ENCODE measurements at places on chromosomes 13 and 19.

- DNase-seq, result no peak
Measured at GRCh38 chr19:10719466-10719961, 1.6 kb downstream of the DNM2 start.

DNA sequence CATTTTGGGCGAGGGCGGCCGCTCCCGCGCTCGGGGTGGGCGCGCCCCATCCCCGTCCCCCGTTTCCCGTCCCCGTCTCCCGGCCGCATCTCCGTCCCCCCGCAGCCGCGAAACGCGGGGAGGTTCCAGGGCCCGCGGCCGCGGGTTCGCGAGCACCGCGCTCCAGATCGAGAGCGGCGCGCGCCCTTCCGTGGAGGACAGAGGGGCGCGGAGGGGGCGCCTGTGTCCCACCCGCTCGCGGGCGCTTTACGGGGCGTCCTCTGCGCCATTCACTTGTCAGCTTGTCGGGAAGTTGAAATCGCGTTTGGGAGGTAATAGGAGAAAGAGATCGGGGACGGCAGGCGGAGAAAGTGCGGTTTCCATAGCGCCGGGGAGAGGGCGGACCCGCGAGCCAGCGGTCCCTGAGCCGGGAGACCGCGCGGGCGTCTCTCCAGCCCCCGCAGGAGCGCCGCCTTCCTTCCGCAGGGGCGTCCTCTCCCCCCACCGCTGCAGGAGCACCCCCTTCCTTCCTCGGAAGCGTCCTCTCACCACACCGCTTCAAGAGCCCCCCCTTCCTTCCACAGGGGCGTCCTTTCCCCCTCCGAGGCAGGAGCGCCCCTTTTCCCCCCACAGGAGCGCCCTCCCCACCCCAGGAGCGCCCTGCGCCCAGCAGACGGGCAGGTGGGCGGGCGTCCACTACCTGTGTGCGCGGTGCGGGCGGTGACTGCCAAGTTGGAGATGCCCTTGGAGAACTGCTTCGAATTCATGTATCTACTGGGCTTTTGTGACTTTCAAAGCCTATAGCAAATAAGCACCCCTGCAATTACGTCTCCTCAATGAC, 962 bp upstream of the IRS2 start:
- DNase-seq, result peak; percentile 69

- DNase-seq, result no peak
Measured at GRCh38 chr19:341386-342127, 3.0 kb downstream of the MIER2 start.

DNA sequence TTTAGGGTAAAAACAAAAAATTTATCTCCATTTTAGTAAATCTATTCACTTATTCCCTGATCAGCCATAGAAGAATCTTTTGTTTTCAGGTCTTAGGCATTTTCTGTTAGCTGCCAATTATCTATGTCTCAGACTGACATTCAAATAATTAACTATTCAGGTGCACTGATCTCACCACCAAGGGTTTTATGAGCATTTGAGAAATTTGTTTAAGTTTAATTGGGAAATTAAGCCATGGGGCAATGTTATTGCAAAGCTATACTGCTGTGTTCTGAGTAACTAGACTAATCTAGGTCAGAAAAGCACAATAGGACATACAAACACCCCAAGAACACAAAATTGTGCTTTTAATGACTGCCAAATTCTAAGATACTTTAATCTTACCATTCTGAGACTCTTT, 210.7 kb upstream of the EDNRB start:
- no peak for DNase-seq

- peak; percentile 39 for DNase-seq
Measured at GRCh38 chr13:98143601-98144026, 720 bp downstream of the FARP1 start.

GRCh38 chr19:40808021-40808325, 9.0 kb downstream of the EGLN2 start:
- DNase-seq, result no peak

DNA sequence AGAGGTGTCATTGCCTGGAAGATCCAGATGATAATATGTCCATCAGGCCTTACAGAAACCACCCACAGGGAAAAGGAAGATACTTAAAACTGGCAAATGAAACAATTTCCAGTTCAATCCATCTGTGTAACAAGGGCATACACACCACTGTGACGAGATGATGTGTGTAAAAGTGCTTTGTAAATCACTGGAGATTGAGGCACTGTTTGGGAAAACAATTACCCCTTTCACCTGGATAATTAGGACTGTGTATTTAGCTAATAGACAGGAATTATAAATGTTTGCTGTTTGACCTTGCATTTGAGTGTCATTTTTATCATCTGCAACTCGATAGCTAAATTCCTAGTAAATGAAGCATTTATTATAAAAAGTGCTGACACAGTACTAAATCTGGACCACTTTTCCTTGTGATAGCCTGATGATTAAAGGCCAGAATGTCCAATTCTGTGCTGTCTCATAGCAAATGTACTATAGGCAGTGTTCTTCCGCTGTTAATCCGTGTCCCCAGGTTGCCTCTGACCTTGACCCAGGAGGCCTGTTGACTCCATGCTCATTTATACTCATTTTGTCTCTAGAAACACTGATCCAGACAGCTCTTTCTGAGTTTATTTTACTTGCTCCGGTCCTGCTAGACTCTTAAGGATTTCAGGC, 105.8 kb downstream of the LACC1 start:
- DNase-seq, result no peak

DNA sequence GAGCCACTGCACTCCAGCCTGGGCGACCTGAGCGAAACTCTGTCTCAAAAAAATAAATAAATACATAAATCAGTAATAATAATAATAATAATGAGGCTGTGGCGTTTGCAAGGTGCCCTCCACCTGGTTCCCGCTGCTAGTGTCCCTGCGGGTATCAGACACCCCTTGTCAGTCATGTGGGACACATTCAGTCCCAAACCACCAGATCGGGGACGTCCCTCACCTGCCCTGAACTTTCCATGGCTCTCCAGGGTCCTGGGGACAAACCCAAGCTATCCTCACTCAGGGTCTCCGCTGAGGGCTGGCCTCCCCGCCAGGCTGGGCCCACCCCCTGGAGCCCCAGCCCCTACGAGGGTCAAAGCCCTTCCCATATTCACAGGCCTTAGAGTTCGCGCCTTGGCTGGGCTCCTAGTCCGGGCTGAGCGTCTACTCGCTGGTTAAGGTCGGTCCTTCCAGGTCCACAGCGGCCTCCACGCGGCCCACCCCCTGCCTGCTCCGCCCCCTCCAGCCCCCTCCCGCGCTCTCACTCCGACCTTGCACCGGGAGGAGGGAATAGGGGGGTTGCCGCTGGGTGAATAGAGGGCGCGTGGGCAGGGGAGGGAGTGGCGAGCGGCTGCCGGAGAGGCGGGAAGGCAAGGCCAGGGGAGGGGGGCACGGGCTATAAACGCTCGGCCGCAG, 349 bp upstream of the KISS1R start:
- no peak for DNase-seq

GRCh38 chr19:3374369-3375112, 8.2 kb downstream of the NFIC start:
- peak; percentile 60 for DNase-seq

GRCh38 chr19:28581468-28581770, 631.5 kb downstream of the UQCRFS1 start:
- DNase-seq, result no peak

GRCh38 chr13:112990783-112991182, 21.8 kb downstream of the MCF2L start:
- no peak for DNase-seq

GRCh38 chr19:42252365-42253244, 2.3 kb downstream of the ERF start:
- peak; percentile 84 for DNase-seq

- DNase-seq, result no peak
Measured at GRCh38 chr13:44373247-44373600, 400 bp upstream of the SERP2 start.

DNA sequence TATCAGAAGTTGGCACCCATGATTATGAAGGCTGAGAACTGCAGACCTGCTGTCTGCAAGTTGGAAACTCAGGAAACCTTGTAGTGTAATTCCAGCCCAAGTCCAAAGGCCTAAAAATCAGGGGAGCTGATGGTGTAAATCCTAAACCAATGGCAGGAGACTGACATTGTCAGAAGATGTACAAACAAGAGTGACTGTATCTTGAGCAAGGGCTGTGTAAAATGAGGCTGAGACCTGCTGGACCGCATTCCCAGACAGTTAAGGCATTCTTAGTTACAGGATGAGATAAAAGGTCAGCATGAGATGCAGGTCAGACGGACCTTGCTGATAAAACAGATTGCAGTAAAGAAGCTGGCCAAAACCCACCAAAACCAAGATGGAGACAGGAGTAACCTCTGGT, 147.7 kb downstream of the COG6 start:
- DNase-seq, result no peak

GRCh38 chr13:77465603-77466195, 69.8 kb upstream of the SCEL start:
- DNase-seq, result no peak

DNA sequence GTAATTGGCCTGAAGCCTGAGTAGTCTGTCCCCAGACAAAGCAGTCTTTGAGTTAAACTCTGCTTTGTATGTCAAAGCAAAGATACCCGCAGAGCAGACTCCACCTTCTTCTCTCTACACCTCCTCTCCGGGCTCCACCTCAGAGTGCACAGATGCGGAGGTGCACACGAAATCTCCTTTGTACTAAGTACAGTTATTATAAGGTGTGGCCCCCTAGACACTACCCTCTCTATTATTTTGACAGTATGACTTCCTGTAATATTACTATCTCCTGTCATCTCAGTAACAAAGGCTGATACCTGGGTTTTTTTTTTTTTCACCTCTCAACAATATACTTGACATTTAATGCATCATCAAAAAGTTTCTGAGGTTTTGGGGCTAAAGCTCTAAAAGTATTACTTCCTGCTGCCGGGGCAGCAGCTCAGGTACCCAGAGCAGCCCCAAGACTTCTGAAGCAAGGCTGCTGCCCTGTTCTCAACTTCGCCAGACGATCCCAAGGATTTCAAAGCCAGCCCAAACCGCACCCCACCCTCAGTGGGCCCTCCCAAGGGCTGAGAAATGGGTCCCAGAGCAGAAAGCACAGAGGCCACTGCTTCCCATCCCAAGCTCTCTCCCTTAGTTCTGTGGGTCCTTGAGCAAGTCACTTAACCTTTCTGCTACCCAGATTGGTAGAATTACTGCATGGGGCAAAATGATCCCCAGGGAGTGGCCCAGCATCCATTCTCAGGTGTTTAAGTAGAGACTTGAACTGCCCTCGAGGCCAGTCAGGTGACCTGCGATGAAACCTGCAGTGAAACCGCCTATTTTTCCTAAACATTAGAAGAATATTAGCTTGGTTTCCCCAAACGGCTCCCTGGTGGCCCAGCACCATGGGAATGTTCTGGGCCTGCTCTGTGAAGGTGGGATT, 180.6 kb downstream of the FOXO1 start:
- no peak for DNase-seq

- no peak for DNase-seq
Measured at GRCh38 chr13:71979616-71980015, 112.6 kb upstream of the DACH1 start.

DNA sequence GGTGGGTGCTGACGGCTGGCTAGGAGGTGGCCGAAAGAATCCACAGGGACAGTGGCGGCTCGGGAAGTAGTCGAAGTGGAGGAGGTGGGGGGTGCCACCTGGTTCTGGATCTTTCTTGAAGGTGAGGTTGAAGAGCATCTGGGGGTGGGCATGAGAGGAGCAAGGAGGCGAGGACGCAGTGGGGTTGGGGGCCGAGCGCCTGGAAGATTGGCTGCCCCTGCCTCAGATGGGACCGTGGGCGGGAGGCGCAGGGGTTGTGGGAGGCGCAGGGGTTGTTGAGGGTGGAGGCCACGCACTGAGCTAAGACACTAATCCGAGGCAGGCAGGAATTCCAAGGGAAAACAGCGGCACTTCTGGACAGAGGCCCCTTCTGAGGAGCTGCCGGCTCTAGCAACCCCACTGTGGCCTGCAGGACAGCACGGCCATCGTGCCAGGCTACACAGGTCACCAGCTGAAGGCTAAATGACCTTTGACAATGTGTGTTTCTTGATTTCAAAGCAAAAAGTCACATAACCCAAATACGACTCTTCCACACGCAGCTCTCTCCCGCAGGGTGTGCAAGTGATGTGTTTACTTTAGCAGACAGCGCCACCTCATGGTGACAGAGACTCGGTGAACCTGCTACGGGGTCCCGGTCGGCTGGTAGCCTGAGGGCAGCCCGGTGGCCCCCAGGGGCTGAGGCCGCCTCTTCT, 44.1 kb upstream of the RANBP3 start:
- DNase-seq, result peak; percentile 82

GRCh38 chr19:34925278-34925855, 1.3 kb upstream of the ZNF30 start:
- no peak for DNase-seq

GRCh38 chr13:92224825-92225224, 826.4 kb downstream of the GPC5 start:
- DNase-seq, result no peak

DNA sequence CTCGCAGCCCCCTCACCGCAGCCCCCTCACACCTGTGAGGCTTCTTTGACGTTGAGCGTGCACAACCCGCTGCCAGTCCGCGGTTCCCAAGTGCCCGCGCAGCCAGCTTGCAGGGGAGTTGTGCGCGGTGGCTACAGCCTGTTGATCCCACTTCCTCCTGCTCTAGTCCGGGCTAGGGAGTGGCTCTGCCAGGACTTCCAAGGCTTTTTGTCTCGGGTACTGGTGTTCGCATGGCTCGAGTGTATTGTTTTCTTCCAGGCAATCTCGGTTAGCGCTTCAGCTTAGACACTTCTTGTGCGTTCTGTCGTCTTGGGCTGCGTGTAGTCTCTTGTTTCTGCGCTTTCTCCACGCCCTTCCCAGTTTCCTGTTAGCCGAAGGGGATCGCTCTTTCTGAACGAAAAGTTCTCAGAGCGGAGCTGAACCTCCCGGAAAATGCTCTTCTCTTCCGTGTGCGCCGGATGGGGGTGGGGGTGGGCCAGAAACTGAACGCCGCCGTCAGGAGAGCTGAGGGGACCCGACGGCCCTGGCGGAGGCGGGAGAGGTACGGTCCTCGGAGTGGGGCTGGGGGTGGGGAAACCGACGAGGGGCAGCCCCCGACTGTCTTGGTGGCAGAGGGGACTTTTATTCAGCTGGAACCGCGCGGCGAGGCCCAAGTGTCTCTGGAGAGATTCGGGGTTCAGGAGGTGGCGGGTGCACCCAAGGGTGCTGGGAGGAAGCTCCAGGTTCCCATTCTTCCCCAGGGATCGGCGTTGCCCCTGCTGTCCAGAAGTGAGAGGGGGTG, 697 bp upstream of the DGKH start:
- DNase-seq, result peak; percentile 66

DNA sequence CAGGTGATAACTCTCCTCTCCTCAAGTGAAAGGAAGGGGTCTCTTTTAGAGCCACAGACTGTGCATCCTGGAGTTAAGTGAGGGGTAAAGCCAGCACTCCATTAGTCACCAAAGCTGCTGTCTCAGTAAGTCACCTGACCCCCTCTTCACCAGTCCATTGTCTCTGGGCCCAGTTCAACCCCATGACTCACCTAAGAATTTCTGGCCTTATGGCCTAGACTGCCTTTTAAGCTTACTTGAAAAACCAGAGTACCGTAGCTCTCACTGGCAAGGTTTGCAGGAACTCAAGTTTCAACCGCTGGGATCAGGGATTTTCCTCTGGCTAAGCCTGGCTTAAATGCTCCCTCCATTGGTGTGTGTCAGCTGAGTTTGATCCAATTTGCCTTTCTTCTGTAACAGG, 23.4 kb upstream of the EID2 start:
- no peak for DNase-seq
